ENCODE measurements at places on chromosomes 5 and 9.
A peak's percentile ranks its signal among the peaks of the same experiment; 100 is the strongest.

GRCh38 chr9:81427870-81428269 lies 261.5 kb downstream of the TLE1 start:
- DNase-seq = no peak

GRCh38 chr9:19286634-19287188 lies 56.2 kb downstream of the DENND4C start:
- no peak for DNase-seq

- no peak for DNase-seq
These were observed 9.7 kb upstream of the OBP2A start for GRCh38 chr9:135536216-135536615.

DNA sequence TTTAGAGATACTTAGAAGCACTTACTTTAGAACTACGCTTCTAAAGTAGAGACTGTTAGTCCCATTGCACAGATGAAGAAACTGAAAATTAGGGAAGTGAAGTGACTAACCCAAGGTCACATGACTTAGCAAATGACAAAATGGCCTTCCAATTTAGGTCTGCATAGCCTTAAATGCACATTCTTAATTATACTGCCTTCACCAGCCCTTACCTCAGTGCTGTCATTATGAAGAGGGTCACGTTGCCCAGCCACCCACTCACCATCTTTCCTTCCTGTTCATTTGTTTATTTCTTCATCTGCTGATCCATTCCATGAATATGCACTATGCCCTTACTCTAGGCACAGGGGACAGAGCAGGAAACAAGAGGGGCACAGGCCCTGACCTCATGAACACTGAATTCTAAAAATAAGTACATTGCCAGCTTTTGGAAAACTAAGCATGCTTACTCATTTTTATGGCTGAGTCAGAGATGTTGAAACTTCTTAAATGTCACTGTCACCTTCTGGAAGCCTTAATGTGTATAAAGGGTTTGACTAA lies 8.6 kb downstream of the HAVCR2 start:
- DNase-seq = no peak

DNA sequence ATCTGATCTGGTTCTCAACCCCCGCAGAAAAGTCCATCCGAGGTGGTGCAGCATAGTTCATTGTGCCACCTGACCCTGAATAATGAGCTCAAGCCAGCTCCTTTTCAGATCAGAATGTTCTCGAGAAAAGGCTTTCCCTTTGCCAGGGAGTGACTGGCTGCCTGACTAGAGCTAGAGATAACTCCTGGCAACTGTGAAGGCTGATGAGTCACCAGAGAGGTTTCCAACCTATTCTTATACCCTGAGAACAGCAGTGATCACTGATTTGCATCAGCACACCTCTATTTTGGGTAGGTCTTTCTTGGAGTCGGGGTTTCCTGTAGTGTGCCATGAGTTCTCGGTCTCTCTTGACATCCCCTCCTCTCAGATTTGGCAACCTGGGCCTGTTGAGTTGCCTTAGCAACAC lies 127.9 kb downstream of the PIK3R1 start:
- DNase-seq = no peak

- no peak for DNase-seq
These were observed 302.7 kb downstream of the EPB41L4A start for GRCh38 chr5:112116371-112116770.

DNA sequence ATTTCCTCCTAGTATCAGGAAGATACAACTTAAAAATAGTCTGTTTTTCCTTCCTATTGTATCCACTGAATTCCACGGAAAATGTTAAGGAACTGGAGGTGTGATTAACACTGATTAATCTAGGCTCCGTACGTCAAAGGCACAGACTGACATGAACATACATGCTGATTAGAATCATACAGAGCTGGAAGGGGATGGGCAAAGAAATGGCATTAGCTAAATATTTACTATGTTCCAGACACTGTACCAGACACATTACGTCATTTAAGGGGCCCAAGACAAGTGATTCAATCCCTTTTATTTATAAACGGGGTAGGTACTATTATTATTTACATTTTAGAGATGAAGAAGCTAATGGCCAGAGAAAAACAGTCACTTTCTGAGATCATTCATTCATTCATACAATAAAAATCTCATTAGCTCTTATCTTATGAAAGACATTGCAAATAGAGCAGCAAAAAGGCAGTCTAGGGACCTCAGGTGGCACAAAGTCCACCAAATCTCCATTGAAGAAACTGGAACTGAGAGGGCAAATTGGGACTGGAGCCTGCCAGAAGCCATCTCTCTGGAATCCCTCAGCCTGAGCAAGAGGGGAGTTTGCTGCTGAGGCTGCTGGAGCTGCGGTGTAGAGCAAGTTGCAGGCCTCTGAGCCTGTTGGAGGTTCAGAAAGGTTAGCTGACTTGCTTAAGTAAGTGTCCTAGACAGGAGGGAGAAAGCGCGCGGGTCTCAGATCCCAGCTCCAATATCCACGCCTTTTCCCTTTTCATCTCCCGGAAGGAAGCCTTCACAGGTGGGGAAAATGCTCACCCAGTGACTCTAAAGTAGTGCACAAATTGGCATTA lies 1.6 kb upstream of the TGFBR1 start:
- no peak for DNase-seq

- DNase-seq = no peak
These were observed 453.3 kb upstream of the KLF4 start for GRCh38 chr9:107942856-107943255.

GRCh38 chr9:120891884-120892747 lies 15.1 kb upstream of the PHF19 start:
- no peak for DNase-seq

DNA sequence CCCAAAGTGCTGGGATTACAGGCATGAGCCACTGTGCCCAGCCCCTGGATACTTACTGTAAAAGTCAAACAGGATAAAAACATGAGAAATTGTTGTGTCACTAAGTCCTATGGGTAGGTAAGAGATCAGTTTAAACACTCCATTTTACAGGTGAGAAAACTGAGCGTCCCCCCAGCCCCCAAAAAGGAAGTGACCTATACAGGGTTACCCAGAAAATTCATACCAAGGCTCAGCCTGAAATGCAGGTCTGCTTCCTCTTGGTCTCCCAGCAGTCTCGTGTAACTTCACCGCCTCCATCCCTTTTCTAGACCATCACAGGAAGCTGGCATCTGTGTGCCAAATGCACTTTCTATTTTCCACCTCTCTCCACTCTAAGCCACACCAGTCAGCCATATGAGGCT lies 57.2 kb downstream of the TMOD1 start:
- no peak for DNase-seq

DNA sequence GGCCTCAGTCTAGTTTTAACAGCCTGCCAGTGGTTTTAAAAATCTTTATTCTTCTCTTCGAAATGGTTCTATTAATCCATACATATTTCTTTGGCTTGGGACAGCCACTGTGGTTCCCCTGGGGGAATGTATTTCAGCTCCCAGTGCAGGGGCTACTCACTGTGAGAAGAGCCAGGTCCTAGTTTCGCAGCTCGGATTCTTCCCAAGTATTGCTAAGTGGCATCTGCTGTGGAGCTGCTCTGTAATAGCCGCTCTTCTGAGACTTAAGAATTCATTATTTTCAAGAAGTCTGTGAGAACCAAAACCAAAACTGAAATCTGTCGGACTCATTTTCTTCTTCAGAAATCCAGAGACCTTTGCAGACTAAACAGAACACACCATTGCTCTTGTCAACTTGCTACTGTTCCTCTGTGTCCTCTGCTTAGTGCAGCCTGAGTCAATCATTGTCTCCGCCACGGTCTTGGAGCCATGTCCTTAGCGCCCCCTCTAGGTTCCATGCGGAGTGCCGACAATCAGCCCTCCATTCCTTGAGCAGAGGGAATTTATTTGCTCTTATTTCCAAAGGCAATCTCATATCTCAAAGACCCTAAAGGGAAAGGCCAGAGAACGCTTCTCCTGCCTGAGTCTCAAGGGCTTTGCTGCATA lies 478.2 kb downstream of the SPATA31D1 start:
- no peak for DNase-seq

DNA sequence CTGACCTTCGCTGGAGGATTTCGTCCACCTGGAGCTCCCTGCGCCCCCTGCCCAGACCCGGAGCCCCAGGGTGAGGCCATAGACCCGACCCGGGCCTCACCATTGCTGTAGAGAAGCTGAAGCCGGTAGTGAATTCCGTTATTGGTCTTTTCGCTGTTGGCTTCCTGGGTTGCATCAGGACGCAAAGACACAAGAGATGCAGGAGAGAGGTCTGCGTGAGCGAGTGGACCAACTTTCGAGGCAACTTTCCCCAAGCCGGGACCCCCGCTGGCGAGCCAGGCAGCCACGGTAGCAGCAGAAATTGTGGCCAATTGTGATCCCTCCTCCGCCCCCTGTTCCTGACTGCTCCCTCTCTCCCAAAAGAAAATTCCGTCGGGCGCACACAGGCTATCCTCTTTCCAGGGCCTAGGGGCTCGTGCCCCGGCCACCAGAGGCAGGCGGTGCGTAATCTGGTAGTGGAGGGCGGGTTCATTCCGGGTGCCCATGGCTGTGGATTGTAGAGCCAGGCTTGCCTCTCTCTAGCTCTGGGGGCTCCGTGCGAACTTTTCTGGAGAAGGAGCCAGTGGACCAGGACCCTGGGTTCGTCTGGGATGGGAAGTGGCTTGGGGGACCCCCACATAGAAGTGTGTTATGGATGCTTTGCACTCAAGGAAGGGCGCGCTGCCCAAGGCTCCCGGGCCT lies 3.3 kb downstream of the EBF1 start:
- no peak for DNase-seq

GRCh38 chr5:81241961-81242648 lies 9.0 kb downstream of the CKMT2 start:
- no peak for DNase-seq

GRCh38 chr9:88722753-88723152 lies 187.8 kb downstream of the NXNL2 start:
- DNase-seq = peak; percentile 8

DNA sequence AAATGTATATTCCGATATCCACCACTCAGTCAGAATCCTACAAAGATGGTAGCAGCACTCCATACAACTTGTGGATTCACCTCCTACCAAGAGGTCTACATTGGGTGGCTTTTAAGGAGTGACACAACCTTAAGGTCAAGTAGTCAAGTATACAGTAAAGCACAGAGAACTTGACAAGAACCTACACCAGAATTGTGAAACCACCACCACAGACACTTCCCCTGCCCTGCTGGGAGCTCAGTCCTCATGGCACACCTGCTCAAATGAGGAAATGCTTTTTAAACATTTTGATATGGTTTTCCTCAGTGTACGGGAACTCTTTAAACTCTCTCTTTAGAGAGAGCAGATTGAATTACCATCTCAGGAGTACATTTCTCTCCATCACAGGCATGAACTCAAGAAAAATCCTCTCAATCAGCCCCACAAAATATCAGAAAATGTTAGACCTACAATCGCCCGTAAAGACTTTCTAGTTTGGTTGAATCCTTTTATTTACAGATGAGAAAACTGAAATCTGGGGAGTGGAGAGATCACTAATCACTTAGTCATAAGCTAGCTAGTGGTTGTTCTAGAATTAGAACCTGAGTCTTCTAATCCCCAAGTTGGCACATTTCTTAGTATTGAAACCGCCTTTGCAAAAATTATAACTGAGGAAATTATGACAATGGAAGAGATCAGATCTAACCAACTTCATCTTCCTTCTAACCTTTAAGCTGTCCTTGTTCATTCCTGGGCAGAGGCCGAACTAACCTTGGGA lies 38.5 kb upstream of the NR4A3 start:
- no peak for DNase-seq

DNA sequence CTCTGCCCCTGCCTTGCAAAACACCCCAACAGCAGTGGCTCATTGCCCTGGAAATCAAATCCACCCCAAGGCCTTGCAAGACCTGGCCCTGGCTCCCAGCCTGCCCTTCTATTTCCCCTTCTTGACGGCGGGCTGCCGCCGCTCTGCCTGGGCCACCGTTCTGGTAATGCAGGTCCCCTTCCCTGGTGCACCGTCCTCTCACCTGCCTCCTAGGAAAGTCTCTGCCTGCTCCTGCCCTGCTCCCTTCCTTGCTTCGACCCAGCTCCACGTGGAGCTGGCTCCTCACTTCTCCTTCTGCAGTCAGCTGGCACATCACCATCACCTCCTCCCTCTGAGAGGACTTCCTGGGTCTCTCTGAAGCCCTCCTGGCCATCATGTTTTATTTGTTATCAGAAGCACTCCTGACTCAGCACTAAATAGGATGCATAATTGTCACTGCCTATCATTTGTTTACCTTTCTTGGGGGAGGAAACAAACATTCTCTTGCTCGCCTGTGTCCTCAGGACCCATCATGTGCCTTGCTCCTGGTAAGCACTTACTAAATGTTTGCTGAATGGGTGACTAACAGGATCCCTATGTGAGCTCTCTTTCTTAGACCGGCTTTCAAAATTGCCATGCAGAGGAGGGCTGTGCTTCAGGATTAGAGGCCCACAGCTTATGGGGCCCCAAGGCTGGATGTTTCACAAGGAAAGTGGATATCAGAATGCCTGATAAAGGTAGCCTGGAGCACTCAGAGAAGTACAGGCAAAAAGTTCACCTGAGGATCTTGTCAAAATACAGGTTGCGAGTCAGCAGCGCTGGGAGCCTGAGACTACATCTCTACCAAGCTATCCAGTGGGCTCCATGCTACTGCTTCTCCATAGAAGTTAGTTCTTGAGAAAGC lies 19.6 kb upstream of the C5orf47 start:
- no peak for DNase-seq
